IPS DF 6.9 (cell line): ENCODE measurements at places on chromosomes 16 and 17.

DNA sequence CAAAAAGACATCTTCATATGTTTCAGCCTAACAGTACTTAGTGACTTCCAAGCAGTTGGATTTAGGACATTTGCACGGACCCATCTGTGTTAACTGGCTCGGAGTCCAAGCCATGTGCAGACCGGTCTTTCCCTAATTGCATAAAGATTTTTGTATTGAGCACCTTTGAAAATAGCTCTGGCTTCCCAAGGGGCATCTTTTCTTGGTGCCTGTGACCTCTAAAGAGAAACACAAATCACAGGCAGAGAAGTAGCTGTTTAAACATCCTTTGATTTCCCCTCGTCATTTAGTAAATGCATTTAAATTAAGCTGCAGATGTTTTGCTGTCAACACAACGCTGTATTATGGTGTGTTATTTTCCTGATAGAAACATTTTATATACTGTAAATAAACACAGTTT is 288.2 kb upstream of the SALL1 start:
- no peak for DNase-seq

- no peak for DNase-seq
Observed at GRCh38 chr16:8753416-8754054, 43.9 kb downstream of the TMEM186 start.

DNA sequence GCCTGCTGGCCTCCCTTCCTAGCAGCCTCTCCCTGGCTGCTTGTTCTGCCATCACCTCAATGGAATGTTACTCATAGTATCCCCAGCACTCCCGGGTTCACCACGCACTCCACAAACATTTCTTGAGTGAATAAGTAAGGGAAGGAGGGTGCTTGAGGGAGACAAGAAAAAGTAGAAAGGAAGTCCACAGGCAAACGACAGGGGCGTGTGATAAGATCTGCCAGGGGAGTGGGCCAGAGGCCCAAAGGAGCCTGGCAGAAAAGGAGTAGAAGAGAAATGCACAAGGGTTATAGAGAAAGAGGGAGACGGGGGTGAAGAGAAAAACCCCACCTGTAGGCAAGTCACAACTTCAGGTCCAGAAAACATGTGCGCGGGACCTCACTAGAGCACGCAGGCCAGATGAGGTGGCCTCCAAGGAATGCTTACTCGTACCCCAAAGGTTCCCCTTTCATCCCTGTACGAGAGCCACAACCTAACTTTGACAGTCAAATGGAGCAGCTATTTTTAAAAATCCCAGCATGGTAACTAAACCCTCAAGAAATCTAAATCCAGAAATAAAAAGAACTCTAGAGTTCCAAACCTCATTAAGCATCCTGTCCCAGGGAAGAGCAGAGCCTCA is 6.6 kb downstream of the ZDHHC7 start:
- DNase-seq: no peak

GRCh38 chr16:82331397-82331796 is 161.4 kb upstream of the MPHOSPH6 start:
- DNase-seq: no peak

GRCh38 chr17:15513856-15514459 is 46.5 kb upstream of the CDRT4 start:
- DNase-seq: no peak
